Tibial nerve (tissue), 4 donors: ENCODE measurements at places on chromosomes 2 and 18. TPM values are rescaled to one million over a fixed set of nuclear protein-coding genes. Genes with fewer than 3 reads are reported as not detected.

DNA sequence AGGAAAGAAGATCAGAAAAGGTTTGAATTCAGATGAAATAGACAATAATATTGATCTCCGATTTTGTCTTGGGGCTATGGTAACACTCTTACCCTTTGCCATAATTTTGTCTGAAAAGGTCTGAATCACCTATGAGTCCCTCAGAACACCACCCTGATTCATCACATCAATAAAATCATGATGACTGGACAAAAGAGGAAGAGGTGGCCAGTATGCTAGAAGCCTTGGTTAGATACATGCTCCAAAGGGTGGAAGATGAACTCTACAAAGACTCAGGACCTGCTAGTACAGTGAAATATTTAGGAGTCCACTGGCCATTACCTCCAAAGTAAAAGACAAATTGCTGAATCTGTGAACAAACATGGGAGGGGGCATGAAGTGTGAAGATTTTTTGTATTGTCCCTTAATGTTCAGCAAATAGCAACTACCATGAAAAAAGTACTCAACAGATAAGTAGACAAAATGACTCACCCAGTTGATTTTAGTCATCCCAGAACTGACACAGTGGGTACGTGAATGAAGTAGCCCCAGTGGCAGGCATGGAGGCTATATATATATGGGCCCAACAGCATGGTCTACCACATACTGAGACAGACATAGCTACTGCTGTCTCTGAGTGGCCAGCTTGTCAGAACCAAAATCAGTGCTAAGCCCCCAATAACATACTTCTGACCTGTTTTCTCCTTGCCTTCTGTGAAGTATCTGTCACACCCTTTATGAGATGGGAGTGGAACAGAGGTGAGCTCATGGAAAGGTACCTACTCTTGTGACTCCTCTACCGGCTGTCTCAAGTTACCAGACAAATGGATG is 36.5 kb upstream of the GLS start:
- DNase-seq = no peak

DNA sequence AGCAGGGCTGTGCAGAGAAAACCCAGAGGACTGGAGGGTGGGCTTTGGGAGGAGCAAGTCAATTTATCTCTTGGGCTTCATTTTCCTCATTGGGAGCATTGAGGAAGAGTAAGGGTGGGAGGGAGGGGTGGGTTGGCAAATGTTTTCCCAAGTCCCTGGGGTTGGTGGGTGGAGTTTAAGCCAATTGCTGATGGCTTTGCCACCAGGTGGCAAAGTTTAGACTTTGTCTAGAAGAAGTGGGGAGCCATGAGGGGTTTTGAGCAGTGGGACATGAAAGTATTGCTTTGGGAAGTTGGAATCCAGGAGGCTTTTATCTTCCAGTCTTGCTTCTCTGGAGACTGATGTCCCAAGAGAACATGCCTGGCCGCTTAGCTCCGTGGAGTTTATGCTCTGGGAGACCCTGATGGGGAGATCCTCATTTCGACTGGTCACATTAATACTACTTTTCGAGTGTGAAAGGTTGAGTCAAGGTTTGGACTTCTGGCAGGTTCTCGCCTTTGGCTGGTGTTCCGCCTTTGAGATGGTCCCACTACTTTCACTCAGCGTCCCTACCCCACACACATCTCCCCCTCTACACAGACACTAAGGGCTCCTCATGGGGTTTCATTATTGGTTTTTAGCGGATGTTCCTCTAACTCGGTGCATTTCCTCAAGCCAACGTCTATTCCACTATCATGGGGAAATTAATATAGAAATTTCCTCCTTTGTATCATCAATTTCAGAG is 126.7 kb downstream of the PRKCE start:
- DNase-seq = no peak

DNA sequence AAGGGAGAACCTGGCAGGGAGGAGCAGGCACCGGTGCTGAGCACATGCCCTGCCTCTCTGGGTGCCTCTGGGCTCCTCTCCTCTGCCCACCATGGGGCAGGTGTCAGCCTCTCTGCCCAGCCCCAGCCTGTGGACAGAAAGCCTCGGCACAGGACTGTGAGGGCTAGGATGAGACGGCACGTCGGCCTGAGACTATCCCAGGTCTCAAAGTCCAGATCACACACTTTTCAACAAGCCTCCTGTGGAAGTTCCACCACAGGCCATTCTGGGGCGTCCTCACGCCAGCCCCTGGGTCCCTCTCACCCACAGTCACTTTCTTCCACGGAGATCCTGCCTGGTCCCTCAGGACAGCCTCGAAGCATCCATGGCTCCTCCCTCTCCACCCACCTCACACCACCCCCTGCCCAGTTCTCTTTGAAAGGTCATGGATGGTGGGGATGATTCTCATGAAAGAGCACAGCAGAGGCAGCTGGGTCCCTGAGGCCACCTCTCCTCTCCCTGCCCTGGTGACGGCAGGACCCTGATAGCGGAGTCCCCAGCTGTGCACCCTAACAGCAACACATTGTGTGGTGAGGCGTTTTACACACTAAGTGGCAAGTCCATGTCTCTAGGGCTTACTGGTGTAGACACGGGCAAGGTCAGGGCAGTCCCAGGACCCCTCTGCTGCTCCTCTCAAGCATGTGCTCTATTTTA is 569.4 kb upstream of the SALL3 start:
- no peak for DNase-seq

GRCh38 chr18:2587788-2588187 is 16.4 kb downstream of the NDC80 start:
- DNase-seq = no peak

DNA sequence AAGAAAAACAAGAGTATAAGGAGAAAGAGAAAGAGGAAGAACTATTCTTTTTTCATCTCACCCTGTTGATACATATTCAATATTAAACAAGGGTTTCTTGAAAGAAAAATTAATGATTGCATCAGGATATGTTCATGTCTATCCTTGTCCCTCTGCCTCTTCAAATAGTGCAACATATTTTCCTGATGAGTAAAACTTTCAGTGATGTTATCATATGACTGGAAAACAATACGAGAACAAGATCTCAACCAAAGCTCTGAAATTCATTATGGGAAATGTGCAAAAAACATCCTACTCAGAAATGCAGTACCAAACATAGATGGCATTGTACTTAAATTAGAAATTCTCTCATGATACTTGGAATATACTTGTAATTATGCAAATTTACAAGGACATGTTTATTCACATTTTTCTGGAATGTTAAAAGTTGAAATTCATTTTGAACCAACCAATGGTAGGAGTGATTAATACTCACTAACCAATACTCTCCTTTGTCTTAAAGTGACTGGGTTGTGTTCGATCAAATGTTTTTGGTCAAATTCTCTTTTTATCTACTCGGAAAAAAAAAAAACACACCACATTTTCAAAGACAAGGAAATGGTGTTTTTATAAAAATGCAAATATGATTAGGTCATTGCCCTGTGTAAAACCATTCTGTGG is 148.9 kb upstream of the GULP1 start:
- DNase-seq = no peak

- no peak for DNase-seq
Observed at GRCh38 chr2:33167622-33168245, 221.0 kb downstream of the LTBP1 start.

DNA sequence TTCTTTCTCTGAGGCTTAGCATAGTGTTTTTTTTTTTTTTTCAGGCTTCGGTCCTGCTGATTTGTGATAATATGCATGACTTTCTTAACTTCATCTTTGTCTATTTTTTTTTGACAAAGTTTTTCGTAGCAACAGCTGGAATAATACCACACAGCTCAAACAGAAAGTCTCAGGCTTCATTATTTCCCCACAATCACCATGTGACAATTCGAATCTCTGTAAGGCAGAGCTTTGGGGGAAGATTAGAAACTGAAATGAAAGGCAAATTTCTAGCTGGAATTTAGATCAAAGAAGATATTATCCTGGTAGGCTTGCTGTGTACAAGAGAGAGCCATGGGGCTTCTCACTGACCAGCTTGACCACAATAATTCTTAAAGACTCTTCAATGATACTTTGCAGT is 12.2 kb upstream of the CD28 start:
- DNase-seq = no peak

GRCh38 chr2:68371138-68371537 is 6.1 kb downstream of the PLEK start:
- DNase-seq = no peak

Gene SCN3A
- total RNA-seq = 3.1 TPM

- no peak for DNase-seq
Observed at GRCh38 chr2:142423603-142424002, 292.8 kb upstream of the LRP1B start.

DNA sequence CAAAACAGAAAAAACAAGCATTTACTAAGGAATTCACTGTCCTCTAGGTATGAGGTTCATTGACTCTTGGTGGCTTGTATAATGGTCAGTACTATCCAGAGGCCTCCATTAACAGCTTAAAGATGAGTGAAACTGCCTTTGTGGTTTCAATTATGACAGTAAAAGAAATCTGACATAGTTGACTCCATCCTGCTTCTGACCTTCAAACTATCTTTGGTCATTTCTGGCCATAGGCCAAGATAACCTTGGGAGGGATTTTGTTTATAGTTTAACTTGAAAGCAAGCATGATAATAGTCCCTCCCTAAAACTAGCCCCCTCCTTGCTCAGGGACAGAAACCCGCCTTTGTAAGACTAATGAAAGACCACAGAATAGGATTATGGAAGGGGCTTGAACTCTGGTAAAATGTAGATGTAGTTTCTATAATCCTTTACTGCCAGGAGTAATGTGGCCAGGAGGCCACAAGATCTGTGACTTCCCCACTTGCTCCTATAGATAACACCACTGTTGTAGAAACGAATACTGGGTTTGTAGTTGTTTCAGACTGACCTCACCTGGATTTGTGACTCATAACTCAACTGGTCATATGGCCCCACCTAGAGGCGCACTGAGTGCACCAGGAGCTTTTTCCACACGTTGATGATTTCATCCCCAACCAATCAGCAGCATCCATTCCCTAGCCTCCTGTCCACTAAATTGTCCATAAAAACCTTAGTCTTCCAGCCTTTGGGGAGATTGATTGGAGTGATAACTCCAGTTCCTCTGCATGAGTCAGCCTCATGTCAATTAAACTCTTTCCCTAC is 8.6 kb upstream of the PLEKHM3 start:
- no peak for DNase-seq

DNA sequence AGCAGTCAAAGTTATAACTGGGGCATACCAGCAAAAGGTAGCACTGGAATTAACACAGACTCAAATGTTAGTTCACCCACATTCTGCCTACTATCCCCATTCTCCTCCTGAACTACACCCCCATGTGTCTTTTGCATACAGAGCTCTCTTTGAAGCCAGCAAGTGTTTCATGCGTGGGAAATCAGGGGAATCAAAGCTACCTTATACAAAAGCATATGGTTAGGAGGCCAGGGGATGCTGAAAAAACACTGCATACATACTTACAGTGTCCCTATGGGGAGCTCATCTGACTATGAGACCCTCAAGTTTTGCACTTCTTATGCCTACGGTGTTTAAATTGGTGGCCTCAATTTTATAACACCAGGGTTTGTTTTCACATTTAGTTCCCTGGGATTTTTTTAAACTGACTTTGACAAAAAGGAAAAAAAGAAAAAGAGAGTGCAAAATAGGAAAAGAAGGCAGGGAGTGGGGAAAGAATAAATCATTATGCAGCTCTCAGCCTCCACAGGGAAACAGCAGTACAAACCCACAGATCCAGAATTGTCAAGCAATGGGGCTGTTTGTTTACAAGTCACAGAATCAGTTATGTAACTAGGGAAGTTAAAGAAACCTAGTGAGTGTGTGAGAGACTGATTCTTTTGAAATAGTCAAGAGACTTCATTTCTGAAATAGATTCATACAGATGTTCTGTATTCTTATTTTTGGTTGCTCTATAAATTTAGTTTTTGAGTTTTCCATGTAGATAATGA is 20.1 kb upstream of the PPP3R1 start:
- no peak for DNase-seq

GRCh38 chr2:51018145-51018544 is 13.8 kb downstream of the NRXN1 start:
- no peak for DNase-seq

- DNase-seq = no peak
Observed at GRCh38 chr18:61892683-61893308, at the start of gene RNF152. Gene RNF152 (minus strand): TSS chr18:61893007. CDS start chr18:61816463, 76,544 bp downstream.

Gene VWC2L
- total RNA-seq = not detected

- no peak for DNase-seq
Observed at GRCh38 chr2:230958820-230959756, 34.0 kb upstream of the GPR55 start.

- no peak for DNase-seq
Observed at GRCh38 chr2:152134488-152135280, 35.8 kb upstream of the CACNB4 start.

GRCh38 chr18:58453913-58454317 is 175.0 kb downstream of the ALPK2 start:
- no peak for DNase-seq

- DNase-seq = no peak
Observed at GRCh38 chr2:168766600-168766999, 35.8 kb upstream of the NOSTRIN start.

DNA sequence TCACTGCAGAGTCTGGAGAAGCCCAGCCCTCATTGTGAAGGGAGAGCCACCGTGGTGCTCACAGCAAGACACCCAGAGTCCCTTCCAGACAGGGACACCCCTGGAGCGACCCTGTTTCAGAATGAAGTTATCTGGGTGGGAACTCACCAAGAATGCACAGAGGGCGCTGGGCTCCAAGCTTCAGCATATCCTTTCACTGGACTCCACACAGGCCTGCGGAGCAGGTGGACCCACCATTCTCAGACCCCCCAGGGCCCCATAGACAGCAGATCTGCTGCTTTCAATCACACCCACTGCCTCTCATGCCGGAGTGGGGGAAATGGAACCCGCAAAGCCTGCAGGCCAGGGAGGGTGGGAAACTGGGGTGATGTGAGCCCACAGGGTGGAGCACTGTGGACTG is 87.8 kb downstream of the RRM2 start:
- DNase-seq = no peak

Gene ZNF397
- total RNA-seq = 54.5 TPM

DNA sequence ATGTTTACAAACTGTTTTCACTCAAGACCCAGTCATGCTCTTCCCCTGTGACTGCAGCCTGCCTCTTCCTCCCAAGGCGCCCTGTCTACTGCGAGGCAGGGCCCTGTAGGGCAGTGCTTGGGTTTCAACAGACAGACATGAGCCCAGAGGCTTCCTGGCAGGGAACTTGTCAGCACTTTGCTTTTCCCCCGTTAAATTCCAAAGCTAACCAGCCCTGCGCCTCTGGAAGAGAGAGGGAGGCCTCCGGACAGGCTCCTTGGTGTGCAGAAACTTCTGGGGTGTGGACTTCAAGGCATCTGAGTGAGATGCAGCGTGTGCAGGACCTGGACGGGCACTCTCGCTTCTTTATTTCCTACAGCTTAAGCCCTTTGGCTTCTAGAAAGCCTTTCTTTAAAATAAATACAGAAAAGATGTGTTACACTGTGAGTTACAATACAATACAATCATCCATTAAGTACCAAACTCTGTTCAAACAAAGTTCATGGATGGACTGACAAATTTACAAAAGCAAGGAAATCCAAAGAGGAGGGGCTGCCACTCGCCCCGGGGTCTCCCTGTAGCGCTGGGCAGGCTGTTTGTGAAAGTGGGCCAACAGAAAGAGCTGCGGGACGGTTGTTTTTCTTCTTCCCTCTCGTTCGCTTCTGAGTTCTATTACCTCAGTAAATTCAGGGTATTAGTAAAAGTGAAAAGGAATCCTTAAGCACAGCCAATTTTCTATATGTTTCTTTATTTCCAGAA is 8.8 kb upstream of the ZNF516 start:
- DNase-seq = no peak
